ENCODE measurements at places on chromosomes 3 and 15.

GRCh38 chr15:69606921-69607500, 154.4 kb downstream of the RPLP1 start:
- no peak for DNase-seq

- peak; percentile 82 for DNase-seq
These were observed 25.8 kb upstream of the RPL39L start for GRCh38 chr3:187165144-187165543.

GRCh38 chr15:99110581-99111320, 5.9 kb downstream of the SYNM start:
- no peak for DNase-seq

GRCh38 chr15:95247071-95247984, 1016.0 kb downstream of the MCTP2 start:
- no peak for DNase-seq

DNA sequence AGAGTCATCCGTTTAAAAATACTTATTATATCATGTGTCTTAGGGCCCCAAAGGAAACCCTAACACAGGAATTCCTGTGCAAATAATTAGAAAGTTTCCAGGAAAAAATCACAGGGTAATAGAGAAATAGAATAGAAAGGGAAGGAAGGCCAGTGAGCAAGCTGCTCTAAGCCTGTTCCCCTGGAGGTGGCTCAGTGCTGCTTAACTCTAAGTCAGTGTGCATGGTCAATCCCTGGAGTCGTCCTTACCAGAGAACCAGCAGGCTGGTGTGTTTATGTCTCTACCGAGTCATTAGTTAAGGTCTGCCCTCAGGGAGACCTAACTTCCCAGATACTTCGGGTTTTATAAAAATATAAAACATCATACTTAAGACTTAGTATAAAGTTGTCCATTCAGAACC, 21.0 kb upstream of the MCF2L2 start:
- DNase-seq, result no peak

- DNase-seq, result no peak
These were observed 116.3 kb downstream of the TFG start for GRCh38 chr3:100825574-100825973.

DNA sequence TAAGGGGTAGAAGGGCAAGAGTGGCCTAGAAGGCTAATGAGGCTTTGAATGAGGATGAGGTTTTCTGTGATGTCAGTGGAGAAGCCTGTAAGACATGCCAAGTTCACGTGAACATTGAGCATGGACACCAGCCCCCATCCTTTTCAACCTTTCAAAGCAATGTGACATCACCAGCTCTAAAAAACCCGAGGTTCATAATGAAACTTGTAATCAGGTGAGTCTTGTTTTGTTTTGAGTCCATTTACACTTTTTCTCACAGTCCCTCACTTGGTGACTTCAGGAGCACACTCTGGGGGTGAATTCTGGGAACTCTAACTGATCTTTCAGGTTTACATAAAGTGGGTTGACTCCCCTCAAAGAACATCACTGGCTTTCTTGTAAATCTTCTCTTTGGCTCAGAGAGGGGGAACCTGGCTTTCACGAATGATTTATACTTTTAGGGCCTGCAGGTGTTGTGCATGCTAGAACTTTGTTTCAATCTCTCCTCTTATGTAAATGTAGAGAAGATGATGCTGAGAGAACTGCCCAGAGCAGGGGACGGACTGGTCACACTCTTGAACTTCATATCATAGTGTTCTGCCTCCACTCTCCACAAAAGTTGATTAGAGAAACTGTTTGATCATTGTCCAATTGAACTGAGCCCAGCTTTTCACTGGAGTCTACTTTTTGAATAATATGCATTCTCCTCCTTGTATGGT, 224.7 kb upstream of the SATB1 start:
- DNase-seq, result no peak

DNA sequence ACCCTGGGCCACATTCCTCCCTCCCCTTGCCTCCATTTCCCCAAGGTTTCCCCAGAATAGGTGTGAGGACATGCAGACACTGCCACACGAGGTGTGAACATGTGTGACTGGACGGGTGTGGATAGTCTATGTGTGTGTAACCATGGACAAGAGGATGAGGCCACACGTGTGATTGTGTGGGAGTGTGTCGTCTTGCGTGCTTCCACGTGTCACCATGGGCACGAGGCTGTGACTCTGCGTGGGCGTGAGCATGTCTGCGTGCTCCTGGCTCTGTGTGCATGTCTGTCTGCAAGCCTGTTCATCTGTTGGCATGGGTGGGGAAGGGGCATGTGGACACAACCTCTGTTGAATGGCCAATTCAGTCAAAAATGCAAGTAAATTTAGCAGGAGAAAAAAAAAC, 6.2 kb upstream of the MYL3 start:
- DNase-seq, result no peak

GRCh38 chr3:49864505-49864904, 5.2 kb downstream of the CAMKV start:
- DNase-seq, result no peak

DNA sequence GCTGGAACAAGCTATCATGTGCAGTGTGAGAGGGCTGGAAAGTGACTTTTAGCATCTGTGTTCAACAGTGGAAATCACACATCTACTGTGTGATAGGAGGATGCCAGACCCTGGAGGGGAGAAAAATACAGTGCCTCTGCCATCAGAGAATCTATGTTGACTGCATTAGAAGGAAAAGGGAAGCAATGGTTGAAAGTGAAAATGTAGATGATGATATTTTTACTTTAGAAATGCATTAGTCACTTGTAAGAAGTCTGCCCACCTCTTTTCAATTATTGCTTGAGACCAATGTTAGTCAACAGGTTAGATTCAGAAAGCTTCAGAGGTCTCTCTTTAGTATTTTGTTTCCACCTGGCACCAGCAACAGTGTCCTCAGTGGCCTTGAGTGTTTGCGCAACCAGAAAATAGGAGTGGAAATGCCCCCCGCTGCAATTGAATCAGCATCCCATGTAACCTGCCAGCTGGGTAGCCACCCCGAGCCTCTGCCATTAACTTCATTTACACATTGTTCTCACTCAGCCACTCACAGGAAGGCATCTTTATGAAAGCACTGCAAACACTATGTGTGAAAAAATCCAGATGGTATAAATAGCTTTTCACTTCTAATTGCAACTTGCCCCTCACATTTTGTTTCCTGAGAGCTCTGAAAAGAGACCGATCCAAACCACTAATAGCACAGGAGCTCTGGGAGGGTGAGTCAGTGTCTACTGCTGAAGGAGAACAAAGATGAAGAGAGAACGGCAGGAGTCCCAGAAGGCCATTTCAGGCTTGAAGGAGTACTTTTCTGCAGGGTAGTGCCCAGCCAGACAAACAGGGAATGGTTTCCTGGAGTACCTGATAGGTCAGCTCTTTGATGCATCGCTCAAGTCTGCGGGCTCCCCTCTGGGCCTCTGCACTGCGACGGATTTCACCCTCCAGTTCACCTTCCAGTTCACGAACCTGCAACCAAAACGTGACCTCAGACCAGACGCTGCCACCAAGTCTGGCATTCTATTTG, 92.1 kb downstream of the HHLA2 start:
- DNase-seq, result peak; percentile 35

GRCh38 chr3:128448491-128448890, 18.2 kb downstream of the DNAJB8 start:
- DNase-seq, result no peak

Data from stomach (tissue), 19 donors.